Heart left ventricle (tissue), 16 donors: ENCODE measurements at places on chromosomes 13 and 19.

DNA sequence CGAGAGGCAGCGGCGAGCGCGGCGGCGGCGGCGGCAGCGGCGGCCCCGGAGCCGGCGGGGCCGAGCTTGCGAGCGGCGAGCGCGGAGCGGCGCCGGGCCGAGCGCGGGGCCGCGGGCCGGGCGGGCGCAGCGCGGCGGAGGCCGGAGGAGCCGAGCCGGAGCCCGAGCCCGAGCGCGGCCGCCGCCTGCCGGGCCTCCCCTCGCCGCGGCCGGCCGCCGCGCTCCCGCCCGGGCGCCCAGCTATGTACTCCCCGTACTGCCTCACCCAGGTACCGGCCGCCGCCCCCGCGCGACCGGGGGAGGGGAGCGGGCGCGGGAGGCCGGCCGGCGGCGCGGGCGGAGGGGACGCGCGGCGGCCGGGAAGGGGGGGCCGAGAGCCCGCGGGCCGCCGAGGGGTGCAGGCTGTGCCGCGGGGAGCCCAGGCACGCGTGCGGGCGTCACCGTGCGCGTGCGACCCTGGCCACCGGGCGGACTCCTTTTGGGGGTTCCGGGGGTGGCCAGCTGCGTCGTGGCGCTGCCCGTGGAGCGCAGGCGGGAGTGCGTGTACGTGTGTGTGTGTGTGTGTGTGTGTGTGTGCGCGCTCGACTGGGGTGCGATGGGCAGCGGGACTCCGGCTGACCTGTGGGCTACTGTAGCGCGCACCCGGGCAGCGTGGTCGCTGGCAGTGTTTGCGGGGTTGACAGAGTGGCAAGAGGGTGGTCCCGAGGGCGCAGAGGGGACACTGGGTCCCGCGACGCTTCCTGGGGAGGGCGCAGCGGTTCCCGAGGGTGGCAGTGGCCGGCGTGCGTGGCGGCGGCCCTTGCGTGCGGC lies 526 bp downstream of the NFIX start:
- peak; percentile 57 for DNase-seq

DNA sequence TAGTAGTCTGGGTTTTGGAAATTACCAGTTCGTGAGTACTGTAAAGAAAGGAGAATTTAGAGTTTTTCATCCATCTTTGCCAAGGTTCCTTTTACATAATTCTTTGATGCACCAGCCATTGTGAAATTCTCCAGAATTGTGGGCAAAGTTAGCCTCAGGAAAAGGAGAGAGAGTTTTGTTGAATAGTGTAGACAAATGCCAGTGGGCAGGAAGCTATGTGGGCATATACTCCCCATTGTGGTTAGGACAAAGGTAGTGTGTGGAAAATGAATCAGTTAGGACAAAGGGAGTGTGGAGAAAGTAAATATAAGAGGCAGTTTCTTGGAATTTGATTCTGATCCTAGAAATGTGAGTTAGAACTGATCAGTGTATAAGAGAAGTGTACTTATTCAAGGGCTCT lies 67.9 kb downstream of the PCCA start:
- DNase-seq = no peak

DNA sequence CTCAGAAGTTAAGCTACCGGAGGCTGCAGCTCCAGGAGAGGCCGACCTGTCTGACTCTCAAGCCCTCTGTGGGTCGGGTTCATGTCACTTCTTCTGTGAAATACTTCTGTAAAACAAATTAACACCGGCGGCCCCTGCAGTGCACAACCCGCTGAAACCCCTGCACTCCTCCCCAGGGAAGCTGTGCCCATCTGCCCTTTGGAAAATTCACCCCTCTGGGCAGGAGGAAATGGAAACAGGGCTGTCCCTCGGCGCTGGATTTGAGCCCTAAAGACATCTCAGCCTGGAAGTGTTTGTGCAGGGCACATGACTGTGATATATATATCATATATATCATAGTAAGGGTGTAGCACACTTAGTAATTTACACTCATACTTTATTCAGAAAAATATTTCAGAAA lies 415.3 kb downstream of the IRS2 start:
- DNase-seq = no peak

- DNase-seq = no peak
These were observed 65.3 kb downstream of the MAB21L1 start for GRCh38 chr13:35411059-35411744.

DNA sequence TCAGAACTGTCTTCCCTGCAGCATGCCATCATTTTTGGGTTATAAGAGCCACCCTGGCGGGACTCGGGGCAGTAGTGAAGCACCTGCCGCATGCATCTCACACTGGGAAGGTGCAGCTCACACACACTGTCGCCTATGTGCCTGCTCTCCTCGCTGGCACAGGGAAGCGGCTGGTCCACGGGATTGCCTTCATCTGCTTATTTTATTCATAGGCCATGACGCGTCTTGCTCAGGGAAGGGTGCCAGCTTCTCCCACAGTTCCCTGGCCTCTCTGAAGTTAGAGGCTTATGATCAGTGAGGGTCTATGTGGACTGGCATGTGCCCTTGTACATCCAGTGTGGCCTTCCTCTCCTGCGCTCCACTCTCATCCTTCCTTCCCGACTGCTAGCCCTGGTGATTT lies 150.0 kb downstream of the KLF12 start:
- peak; percentile 58 for DNase-seq

DNA sequence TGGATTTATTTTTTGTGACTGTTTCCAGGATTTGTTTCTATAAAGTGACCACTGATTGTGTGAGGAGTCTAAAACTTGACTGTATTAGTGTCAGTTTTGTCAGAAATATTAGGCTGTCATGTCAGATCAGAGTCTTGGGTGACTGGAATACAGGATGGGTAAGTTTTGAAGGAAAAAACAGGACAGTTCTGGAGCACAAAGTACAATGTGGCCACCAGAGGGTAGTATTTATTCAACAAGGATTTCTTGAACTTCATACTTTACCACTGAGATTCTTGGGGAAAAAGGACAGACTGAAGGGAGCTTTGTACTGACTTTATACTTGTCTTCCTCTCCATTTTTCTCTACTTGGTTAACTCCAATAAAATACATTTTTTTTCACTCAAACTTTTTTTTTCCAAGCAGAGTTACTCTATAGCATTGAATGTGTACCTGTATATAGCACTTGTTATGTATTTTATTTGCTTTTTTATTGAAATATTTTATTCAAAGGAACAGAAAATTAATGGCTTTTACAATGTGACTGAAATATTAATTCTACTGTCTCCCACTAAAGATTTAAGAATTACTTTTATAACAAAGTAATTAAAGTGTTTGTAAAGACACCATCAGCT lies 51.1 kb downstream of the LMO7 start:
- DNase-seq = no peak

DNA sequence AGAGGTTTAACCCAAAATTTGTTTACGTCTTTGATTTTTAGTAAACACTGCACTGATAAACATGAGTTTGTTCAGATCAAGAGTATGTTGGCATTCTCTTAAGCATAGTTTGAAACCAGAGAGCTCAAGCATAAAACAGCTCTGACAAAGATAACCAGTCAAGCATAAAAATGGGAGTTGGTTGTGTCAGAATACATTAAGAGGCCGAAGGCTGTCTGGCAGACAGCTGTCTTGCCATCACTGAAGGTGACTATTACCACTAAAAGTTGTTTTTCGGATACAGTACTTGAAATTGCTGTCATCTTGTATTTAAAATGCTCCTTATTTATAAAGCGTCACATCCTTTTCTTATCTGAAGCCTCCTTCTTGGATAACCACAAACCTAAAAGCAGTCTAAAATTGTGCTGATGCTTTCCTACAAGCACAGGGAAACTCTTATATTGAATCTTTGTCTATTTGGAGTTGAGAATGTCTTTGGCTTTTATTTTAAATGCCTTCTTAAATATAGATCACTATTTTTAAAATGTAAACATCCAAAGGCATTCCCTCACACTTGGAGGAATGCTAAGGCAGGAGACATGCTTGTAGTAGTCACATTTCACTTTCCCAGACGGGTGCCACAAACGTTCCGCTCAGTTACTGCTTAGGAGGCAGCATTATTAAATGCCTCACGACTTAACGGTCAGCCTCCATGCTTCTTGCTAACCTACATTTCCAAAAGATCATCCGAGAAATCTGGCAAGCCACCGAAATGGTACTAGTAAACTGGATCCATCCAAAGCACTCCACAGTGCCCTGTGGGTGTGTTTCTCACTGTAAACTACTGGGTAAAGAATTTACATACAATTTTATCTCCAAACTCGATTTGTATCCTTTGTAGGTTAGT lies 1.5 kb downstream of the SMAD9 start:
- no peak for DNase-seq

DNA sequence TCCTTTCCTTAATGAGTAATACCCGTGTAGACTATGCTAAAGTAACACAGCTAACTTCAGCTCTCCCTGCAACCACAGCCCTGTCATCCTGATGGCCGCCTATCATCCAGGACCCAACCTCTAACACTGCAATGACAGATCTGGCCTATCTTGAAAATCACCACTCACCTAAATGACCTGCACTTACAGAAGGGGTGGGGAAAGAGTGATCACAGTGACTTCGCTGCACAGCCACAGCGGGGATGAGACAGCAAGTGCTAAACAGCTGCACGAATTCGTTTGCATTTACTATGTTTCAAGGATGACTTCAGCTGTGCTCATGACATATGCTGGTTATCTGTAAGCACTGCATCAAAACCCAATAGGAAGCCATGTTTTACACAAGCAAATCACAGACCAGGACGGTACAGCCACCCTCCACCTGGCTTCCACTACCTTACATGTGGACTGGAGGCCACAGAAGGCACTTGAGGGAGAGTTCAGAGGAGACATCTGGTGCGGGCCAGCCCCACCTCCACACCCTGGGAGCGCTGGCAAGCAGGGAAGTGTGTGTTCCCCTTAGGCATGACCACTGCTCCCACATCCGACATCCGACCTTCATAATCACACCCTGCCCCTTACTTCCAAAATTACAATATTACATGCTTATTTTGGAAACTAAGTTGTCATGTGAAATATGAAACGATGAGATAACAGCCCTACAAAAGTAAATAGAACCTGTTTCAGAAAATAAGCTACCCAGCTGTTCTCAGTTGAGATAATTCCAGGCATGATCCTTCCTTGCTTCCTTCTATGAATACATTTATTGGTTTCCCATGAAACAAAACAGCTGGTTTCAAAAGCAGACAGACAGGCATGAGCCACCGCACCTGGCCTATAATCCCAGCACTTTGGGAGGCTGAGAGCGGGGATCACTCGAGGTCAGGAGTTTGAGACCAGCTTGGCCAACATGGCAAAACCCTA lies 95.7 kb downstream of the STK24 start:
- DNase-seq = peak; percentile 70

DNA sequence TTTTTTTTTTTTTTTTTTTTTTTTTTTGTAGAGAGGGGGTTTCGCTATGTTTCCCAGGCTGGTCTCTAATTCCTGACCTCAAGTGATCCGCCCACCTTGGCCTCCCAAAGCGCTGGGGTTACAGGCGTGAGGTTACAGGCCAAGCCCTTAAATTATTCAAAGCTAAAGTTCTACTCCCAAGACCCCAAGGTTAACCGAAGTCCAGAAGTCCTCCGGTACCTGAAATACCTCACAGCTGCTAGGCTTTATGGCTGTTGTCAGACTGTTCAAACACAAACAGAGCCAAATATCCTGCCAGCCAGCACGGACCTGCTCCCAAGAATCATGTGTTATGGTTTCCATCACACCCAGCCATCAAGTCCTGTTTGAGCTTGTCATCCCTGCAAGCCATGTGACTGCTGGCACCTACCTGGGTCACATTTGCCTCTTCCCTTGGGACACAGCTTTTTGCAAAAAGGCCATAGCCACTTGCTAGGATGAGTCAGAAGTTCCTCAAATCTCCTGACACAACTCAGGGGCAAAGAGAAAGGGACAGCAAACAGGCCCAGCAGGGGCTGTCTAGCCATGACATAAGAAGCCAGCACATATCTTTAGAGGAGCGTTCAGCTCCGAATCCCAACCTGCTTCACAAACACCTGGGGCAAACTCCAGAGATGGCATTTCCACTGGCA lies 129.9 kb downstream of the FOXO1 start:
- no peak for DNase-seq

DNA sequence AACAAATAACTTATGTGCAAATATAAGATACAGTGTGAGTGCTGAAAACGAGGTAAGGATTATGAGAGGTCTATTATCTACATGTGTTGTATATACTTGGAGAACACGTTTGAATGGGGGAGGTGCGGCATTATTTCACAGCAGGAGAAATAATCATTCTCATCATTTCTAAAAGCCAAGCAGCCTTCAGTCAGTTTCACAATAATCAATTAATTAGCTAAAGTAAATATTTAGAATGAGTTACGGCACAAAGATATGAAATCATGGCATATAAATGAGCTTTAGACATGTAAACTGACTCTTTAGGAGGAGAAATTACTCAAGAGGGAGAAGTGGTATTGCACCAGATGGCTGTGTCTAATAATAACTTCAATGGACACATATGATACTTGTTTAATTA lies 366.6 kb downstream of the DNAJC15 start:
- no peak for DNase-seq

DNA sequence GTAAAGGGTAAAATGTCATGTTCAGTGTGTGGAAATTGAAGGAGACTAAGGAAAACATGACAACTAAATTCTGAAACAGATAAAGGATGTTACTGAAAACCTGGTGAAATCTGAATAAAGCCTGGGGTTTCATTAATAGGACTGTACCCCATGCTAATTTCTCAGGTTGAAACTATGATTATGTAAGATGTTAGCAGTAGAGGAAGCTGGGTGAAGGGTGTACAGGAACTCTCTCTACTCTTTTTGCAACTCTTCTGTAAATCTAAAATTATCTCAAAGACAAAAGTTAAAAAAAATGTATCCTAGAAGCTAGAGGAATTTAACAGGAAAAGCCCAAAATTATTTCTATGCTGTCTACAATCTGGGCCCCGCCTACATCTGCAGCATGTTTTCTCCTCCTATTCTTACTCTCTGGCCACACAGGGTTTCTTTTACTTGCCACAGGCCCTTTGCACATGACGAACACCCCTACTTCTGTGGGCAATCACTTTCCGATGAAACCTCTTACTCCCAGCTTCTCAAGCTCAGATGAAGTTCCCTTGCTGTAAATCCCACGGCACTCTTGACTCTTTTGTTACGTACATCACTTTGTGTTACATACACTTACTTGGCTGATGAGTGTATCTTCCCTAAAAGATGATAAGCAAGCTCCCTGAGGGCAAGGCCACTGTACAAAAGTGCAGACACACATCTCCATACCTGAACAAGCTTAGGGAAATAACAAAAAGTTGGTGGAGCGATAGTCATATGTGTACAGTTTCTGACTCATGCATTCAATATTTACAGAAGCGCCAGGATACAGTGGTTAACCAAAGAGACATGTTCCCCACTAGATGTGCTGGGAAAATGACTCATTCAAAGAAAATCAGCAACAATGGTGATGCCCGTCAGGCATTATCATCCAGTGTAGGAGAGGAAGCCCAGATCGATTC lies 32.6 kb downstream of the RUBCNL start:
- DNase-seq = no peak

DNA sequence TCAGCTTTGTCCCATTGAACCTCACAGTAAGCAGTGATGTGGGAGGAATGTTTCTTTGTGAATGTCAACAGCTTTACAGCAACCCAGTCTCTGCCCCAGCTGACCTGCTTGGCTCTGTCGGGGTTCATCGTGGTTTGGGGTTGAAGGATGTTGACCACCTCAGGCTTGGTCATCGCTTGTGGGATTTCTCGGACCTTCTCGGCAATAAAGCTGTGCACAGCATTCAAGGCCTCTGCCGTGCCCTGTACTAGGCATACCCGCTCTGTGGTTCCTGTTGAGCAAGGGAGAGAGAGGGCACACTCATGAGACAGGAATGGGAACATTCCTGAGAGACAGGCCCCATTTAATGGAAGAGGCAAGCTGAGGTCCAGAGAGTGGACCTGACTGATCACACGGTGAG lies 20.0 kb downstream of the NOVA2 start:
- no peak for DNase-seq

- no peak for DNase-seq
These were observed 24.6 kb downstream of the BICRA start for GRCh38 chr19:47633517-47633916.

- no peak for DNase-seq
These were observed 5.4 kb upstream of the ZNF98 start for GRCh38 chr19:22427547-22427946.
